ENCODE measurements at places on chromosomes 16 and 17.

- DNase-seq, result no peak
Measured at GRCh38 chr16:15975172-15975571, 25.8 kb downstream of the ABCC1 start.

DNA sequence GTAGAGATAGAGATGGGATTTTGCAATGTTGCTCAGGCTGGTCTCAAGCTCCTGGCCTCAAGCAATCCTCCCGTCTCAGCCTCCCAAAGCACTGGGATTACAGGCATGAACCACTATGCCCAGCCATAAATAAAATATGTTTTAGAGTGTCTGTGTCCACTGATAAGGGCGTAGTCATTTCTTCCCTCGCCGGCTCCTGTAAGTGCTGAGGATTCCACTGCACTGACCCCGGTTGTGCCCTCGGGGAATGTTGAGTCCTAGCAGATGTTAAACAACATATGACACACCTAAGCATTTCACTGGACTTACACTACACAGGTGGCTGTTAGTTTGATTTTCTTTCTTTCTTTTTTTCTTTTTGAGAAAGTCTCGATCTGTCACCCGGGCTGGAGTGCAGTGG lies 5.6 kb upstream of the SHMT1 start:
- no peak for DNase-seq

GRCh38 chr16:15616475-15617165 lies 26.3 kb downstream of the MARF1 start:
- no peak for DNase-seq

- DNase-seq, result no peak
Measured at GRCh38 chr17:8719291-8720246, 25.1 kb downstream of the CCDC42 start.

DNA sequence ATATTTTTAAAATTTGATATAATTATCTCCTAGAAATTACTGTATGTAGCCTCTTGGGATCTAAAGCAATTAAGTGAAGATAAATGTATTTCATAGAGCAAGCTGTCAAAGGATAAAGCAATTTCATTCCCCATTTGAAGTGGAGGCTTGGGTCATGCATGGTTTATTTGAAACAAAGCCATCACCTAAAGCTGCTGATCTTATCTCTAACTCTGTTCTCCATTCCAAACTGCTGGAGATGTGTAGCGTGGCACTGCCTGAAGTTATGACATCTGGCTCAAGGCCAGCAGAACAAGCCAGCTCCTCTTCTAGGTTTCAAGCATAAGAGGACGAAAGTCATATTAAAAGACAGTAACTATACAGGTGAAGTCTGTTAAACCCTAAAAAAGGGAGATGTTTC lies 83.9 kb downstream of the HIC1 start:
- no peak for DNase-seq

DNA sequence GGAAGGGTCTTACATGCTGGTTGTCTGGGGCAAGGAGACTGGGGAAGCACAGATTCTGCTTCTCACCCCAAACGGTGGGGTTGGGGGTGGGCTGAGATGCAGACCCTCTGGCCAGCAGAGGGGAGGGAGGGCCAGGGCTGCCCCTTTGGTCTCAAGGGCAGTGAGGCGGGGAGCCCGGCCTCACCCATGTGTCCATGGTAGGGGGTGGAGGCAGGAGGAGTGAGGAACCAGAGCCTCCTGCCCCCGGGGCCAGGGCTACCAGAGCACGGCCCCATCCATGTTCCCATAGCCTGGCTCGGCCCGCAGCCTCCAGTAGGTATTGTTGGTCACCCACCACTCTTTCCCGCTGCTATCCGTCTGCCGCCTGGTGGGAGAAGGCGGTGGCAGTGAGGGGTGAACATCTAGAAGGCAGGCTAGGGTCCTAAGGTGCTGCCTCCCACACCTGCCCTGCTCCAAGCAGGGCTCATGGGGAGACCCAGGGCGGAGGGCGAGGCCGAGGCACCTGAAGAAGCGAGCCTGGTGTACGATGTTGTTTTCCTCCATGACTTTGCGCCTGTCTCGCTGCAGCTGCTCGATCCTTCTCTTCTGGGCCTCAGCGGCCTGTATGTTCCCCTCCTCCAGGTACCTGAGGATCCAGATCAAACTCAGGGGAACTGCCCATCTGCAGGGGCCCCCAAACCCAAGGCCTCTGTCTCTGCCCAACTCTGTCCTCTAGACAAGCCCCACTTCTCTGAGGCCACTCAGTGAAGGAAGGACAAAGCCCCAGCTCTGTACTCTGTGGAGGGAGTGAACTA lies 13.4 kb downstream of the OSBPL7 start:
- DNase-seq, result no peak

GRCh38 chr17:81458628-81459027 lies 54.0 kb downstream of the ACTG1 start:
- DNase-seq, result no peak

DNA sequence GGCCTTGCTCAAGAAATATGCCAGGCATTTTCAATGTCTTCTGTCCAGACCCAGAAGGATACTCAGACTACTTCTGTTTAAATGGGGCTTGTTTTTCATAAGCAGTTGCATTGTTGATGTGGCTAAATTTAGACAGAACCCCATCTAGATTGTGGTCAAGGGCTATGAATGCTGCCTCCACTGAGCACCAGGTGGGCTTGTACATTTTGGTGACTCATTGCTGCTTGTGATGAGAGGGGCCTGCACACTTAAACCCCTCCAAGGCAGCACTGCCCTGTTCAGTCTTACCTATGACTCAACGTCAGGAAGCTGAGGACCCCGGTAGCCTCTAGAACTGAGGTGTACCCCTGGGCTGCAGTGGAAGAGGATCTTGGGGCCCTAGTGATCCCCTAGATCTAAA lies 144.0 kb downstream of the PRKCA start:
- DNase-seq, result no peak

- DNase-seq, result no peak
Measured at GRCh38 chr17:38533866-38534497, 71.8 kb downstream of the SRCIN1 start.

- DNase-seq, result no peak
Measured at GRCh38 chr17:21211825-21212479, 2.0 kb downstream of the TMEM11 start.

- DNase-seq, result no peak
Measured at GRCh38 chr17:77332981-77333685, 192.4 kb downstream of the SEC14L1 start.

DNA sequence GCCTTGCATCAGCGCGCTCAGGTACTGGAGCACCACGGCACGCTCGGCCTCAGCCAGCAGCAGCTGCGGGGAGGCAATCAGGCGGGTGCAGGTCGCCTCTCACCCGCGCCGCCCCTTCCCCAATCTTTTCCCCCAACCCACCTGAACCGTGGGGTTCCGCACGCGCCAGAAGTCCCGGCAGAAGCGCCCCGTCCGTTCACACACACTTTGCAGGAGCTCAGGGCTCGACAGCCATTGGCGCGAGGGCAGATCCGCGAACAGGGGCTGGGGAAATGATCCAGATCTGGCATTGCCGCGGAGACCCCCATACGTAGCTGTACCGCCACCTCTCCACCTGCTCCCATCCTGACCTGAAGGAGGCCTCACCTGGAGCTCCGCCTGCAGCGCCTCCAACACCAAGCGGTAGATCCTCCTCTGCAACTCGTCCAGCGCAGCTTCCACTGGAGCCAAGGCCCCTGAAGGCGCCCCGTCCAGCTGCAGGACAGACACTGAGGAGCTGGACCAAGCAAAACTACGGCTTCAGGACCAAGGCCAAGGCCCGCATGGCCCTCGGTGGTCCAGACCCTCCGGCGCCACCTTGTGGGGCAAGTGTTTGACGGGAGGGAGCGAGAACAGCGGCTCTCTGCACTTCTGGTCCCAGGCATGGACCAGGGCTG lies 1.4 kb upstream of the MATCAP1 start:
- DNase-seq, result no peak

- DNase-seq, result no peak
Measured at GRCh38 chr17:13546851-13547250, 54.9 kb downstream of the HS3ST3A1 start.

Measured in NCI-H2227 treated with DMSO at 0.1 percent for 48 hours (cell line).